ENCODE measurements at places on chromosomes 4 and X.

- no peak for DNase-seq
These were observed 456.3 kb downstream of the PDGFC start for GRCh38 chr4:156515295-156515694.

- DNase-seq: no peak
These were observed 27.7 kb downstream of the UTP14A start for GRCh38 chrX:129933700-129934099.

DNA sequence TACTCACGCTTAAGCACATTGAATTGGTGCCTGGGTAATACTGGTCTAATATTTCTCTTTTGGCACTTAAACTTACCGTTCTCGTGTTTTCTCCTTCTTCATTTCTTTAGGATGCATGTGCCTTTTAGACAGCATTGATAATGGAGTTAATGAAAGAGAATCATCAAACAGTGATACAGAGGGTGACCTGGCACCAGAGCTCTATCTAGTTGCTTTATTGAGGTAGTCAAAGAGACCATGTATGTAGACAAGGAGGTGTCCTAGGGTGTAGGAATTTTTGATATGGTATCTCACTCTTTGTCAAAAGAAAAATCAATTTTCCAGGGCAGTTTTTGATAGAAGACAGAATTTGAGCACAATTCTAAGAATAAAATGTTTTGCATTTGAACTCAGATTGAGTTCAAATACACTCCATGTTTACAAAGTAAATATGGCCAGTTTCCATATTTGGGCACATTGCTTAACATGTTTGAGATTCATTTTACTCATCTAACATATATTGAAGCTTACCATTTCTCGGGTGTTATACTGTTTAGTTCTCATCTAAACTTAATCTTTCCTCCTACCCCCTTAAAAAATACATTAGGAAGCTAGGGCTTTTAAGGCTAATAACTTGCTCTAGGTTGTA is 92.0 kb downstream of the WWC2 start:
- no peak for DNase-seq

GRCh38 chr4:31918891-31919290 is 1198.7 kb downstream of the PCDH7 start:
- DNase-seq: no peak

DNA sequence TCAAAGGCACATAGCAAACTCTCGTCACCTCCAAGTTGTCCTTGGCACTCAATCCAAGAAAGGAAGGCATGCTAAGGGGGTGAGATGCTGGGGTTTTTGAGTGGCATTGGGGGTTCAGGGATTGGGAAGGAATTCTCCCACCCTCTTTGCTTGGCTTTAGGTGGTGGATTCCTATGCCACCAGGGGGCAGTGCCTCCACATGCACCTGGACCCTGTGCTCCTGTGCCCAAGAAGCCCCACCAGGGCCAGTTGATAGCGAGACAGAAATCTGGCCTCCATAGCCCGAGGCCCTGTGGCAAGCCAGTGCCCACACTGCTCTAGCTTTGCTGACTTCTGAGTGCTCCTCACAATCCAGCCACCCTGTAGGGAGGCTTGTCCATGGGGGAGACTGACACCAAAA is 2.0 kb upstream of the FATE1 start:
- DNase-seq: peak; percentile 25

- DNase-seq: no peak
These were observed 10.4 kb upstream of the NALF2 start for GRCh38 chrX:69493766-69494165.

- DNase-seq: no peak
These were observed 871.1 kb upstream of the SLIT2 start for GRCh38 chr4:19380600-19380999.

GRCh38 chr4:74487771-74488170 is 42.8 kb downstream of the AREG start:
- no peak for DNase-seq

DNA sequence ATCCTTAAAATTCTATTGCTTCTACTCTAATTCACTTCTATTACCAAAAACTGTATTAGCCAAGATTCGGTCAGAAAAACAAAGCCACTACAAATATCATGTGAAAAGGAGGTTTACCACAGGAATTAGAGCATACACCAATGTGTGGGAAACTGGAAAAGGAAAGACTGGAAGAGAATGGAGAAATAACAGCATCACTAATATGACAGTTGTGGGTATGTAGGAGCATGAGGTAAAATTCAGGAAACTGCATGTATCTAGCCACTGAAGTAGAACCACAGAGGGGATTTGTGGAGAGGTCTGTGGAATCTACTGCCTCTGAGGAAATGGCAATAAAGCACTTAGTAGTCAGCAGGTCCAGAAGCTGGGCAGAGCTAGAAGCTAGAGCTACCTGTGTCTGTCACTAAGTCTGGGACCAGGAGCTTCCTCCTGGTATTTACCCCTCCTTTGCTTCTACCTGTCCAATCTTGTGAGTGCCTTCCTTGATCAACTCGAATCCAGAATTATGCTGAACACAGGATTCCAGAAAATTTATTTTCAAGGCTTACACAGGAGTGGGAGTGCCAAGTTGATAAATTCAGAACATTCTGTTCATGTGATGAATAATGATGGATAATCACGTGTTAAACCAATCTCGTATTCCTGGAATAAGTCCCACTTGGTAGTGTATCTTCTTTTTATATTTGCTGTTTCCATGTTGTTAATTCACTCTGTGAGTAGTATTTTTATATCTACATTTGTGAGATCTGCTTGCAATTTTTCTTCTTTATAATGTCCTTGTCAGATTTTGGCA is 52.6 kb downstream of the NAF1 start:
- no peak for DNase-seq

DNA sequence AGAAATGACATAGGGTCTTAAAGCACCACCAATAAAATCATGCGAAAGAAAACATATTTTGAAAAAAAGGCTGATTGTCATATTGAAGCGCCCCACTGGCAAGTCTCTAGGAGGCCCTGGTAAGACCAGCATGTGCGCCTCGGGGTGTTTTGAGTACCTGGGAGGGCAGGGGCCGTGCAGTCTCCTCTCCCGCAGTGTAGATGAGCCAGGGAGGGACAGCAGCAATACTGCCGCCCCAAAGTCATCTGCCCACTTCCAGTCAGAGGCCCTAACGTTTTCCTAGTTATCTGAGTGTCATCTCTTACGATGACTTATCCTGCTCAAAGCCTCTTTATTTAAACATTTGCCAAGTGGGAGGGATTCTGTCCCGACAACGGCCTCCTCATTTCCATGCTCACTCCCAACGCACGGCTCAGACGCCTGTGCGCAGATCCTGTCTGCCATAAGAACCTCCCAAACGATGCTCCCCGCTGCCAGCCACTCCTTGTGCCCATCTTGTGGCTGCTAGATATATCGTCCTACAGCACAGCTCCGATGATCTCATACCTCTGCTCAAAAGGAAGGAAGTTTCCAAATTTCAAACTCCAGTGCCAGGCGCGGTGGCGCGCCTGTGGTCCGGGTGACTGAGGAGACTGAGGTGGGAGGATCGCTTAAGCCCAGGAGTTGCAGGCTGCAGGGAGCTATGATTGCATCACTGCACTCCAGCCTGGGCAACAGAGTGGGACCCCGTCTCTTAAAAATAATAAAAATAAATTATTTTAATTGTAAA is 17.2 kb upstream of the SCRG1 start:
- DNase-seq: no peak

DNA sequence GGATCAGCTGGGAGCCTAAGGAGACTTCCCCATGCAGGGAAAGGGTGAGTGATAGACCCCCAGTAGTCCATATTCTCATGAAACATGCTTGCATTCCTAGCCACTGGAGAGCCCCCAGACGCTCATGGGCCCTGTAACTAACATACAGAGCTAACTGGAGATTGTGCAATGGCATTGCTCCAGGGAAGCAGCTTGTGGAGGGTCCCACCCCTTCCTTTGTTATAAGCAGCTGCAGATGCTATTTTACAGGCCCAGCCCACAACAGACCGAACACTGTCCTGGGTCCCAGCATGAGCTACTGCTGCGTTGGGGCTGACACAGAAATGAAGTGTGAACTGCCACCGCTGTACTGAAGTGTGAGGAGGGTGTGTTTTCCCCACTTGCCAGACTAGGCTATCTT is 1465.7 kb upstream of the DIAPH2 start:
- no peak for DNase-seq

GRCh38 chr4:119050527-119051090 is 85.0 kb upstream of the MYOZ2 start:
- DNase-seq: no peak

- no peak for DNase-seq
These were observed 378.7 kb downstream of the C4orf33 start for GRCh38 chr4:129474698-129475097.

- DNase-seq: no peak
These were observed 653.0 kb downstream of the C4orf33 start for GRCh38 chr4:129748991-129749390.

DNA sequence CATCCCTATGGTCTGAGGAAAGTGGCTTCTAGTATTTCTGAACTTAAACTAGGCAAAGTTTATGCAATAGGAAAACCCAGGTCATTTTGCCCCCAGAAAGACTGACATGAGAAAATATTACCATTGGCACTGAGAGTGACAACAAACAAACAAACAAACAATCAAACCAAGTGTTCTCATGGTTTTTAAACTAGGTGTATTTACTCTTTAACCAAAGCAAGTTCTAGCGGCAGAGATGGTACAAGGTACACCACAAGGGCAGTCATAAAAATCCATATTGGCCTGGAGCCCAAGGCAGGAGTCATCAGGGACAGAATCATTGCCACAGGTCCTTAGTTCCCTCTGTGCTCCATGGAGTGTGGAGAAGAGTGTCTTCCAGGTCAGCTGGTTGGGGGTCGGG is 26.0 kb upstream of the ENPEP start:
- DNase-seq: no peak

DNA sequence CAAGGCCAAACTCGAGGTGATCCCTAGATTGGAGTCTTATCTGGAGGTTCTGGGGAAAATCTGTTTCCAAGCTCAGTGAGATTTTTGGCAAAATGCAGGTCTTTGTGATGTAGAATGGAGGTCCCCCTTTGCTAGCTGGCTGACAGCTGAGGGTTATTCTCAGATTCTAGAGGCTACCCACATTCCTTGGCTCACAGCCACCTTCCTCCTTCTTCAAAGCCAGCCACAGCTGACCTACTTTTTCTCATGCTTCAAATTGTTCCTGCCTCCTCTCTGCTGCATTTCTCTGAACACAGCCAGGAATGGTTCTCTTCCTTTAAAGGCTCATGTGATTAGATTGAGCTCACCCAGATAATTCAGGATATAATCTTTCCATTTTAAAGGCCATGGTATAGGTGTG is 86.9 kb downstream of the VCX3A start:
- DNase-seq: no peak

- DNase-seq: no peak
These were observed 5.9 kb downstream of the PHEX start for GRCh38 chrX:22037911-22038537.

DNA sequence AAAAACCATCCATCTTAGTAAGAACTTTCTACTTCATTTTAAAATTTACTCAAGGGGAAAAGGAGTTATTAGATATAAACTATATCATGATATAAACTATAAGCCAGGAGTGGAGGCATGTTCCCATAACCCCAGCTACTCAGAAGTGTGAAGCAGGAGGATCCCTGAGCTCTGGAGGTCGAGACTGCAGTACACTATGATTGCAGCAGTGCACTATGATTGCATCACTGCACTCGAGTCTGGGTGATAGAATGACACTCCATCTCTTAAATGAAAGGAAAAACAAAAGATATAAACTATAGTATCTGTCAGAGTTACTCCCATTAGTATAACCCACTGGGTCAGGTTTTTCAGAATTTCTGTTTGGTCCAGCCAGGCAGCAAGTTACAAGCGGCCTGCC is 47.6 kb downstream of the RPS3A start:
- no peak for DNase-seq

- DNase-seq: no peak
These were observed 175.1 kb upstream of the GRID2 start for GRCh38 chr4:92128676-92129075.

- DNase-seq: no peak
These were observed 12.5 kb downstream of the STX18 start for GRCh38 chr4:4529392-4529791.

- no peak for DNase-seq
These were observed 28.8 kb downstream of the COL4A5 start for GRCh38 chrX:108468486-108468885.

GRCh38 chrX:146278381-146278780 is 460.8 kb downstream of the SLITRK2 start:
- DNase-seq: no peak

DNA sequence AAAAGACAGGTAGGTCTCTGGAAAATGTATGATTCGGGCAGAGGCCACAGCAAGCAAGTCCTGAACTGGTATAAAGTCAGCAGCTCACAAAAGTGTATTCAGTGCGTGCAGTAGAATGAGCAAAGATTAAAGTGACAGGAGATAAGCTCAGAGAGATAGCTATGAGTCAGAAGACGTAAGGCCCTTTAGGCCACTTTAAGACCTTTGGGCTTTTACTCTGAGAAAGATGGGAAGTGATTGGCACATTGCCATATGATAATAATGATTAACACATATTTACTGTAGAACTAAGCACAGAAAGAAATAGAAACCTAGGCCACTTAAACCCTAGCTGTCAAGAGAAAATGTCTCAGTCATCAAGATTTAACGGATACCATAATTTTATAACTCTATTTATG is 51.7 kb downstream of the TBCK start:
- DNase-seq: no peak

GRCh38 chr4:52036886-52037530 is 1.1 kb downstream of the SGCB start:
- no peak for DNase-seq

DNA sequence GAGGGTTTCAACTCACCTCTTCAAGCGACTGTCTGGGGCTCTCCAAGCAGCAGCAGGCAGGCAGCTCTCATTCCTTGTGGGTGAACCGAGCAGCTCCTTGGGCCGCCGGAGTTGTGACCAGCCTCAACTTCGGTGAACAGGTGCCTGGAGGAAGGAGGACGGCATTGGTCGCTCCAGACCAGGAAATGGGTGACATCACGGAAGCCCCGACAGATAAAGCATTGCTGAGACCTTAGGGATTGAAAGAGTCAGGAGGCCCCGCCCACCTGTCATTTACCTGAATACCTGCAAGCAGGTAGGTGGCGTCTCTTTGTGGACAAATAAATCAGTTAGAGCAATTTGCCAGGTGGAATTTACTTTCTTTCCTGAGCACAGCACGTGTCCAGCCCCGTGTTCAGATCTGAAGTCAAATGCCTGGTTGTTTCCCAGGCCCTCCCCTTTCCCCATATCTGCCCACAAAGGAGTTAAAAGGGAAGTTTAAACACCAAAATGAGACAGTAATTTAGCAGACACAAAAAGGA is at the start of gene LNX1:
Gene LNX1, minus strand, starts transcription at position 115 of the 521 bp plus-strand sequence. CDS start 17,484 bp downstream, outside the sequence.
- peak; percentile 92 for DNase-seq

DNA sequence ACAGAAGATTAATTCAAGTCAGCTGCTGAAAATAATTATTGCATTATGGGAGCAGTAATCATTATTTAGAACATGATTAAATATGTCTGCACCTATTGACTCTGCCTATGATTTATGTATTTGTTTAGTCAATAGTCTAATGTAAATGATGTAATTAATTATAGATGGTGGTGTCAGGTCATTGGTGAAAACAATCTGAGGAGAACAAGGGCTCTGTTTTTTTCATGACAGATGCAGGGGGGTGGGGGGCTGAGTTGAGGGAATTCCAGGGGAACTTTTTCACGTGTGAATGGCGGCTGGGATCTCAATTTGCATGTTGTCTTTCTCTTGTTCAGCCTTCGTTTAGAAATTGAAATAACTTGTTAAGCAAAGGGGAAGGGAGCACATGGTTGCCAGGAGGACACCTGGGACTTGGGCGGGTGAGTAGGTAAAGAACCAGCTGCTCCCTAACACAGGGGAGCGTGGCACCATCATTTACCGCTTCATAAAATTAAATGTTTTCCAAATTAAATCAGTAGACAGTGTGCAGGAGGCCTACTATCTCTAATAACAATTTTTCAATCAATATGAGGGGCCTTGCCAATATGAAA is 65.4 kb downstream of the NKX6-1 start:
- DNase-seq: no peak
